Activated CD4-positive, alpha-beta memory T cell treated with anti-CD3 and anti-CD28 coated beads for 36 hours (primary cell): ENCODE measurements at places on chromosomes 2 and 18. TPM values are rescaled to one million over a fixed set of nuclear protein-coding genes. Genes with fewer than 3 reads are reported as not detected.

The TRABD2A gene
- total RNA-seq, result 29.6 TPM

The ASPRV1 gene
- 0.71 TPM for total RNA-seq

The ACKR3 gene
- 1.2 TPM for total RNA-seq

The ILKAP gene
- total RNA-seq, result 46.7 TPM

The IL1RN gene
- 10.5 TPM for total RNA-seq

The HJURP gene
- 102 TPM for total RNA-seq

The SCRN3 gene
- total RNA-seq, result 12.4 TPM

The HOXD13 gene
- not detected for total RNA-seq

The IL36RN gene
- total RNA-seq, result not detected

The UGT1A8 gene
- total RNA-seq, result not detected

The POTEI gene
- not detected for total RNA-seq

The BIRC6 gene
- 62.4 TPM for total RNA-seq

The MC5R gene
- not detected for total RNA-seq

The TCF23 gene
- not detected for total RNA-seq

The CNDP2 gene
- 147 TPM for total RNA-seq

The TMEM178A gene
- 0.48 TPM for total RNA-seq

The FOXD4L1 gene
- 0.12 TPM for total RNA-seq

The SDC1 gene
- total RNA-seq, result 0.12 TPM

The CROCC2 gene
- total RNA-seq, result not detected

The TBC1D8 gene
- 1.5 TPM for total RNA-seq

The LIPG gene
- total RNA-seq, result 0.17 TPM

The CABYR gene
- total RNA-seq, result 1.00 TPM

The ASXL3 gene
- not detected for total RNA-seq

The CYP26B1 gene
- not detected for total RNA-seq

The CNOT9 gene
- total RNA-seq, result 84.7 TPM

The RNU2-63P gene
- total RNA-seq, result 14.4 TPM

The PRSS56 gene
- not detected for total RNA-seq

The MROH2A gene
- total RNA-seq, result not detected

The ZRANB3 gene
- 13.4 TPM for total RNA-seq

The KCNS3 gene
- total RNA-seq, result 0.17 TPM

The CHRNG gene
- not detected for total RNA-seq

The LINC00305 gene
- total RNA-seq, result not detected

The MATN3 gene
- not detected for total RNA-seq

The MCEE gene
- 16.1 TPM for total RNA-seq

The RIT2 gene
- not detected for total RNA-seq

The TTC21B gene
- 20.0 TPM for total RNA-seq

The GPR45 gene
- not detected for total RNA-seq

The MYO5B gene
- 0.02 TPM for total RNA-seq

The NYAP2 gene
- not detected for total RNA-seq

The C2orf92 gene
- total RNA-seq, result 4.8 TPM

The RAX gene
- not detected for total RNA-seq

The ANTXR1 gene
- not detected for total RNA-seq

The ACMSD gene
- total RNA-seq, result not detected

The RAB17 gene
- not detected for total RNA-seq

The HRH4 gene
- 0.43 TPM for total RNA-seq

The AGXT gene
- not detected for total RNA-seq

The REEP1 gene
- 0.15 TPM for total RNA-seq

The SLC19A3 gene
- total RNA-seq, result not detected

The PDE1A gene
- total RNA-seq, result not detected

The COL5A2 gene
- 0.85 TPM for total RNA-seq

The CCDC138 gene
- total RNA-seq, result 9.5 TPM

The C1GALT1C1L gene
- total RNA-seq, result not detected

The RAPGEF4 gene
- total RNA-seq, result not detected

The DPYSL5 gene
- not detected for total RNA-seq

The MSH6 gene
- 140 TPM for total RNA-seq

The TDRD15 gene
- 0.02 TPM for total RNA-seq

The MEP1B gene
- total RNA-seq, result not detected
